ENCODE measurements at places on chromosomes 5 and 9. TPM values are rescaled to one million over a fixed set of nuclear protein-coding genes. Genes with fewer than 3 reads are reported as not detected.

DNA sequence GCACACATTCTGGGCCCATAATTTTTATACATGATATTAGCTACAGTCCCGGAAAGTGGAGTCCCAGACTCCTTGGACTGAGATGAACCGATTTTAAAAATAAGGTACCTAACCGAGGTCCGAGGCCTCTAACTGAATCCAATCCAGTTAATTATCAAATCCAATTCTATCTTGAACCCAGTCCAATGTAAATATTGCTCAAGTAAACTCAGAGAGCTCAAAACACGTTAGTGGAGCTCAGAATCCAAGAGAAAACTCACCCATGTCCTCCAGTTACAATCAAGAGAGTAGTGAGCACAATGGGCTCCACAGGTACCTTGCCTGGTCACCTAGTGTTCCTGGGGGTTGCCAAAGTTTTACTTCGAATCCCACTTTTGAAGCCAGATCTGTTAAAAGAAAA, 37.9 kb upstream of the DIRAS2 start:
- no peak for DNase-seq

GRCh38 chr5:150461231-150461630, 11.7 kb upstream of the RPS14 start:
- no peak for DNase-seq

The TEK gene
- 52.4 TPM for polyA plus RNA-seq

DNA sequence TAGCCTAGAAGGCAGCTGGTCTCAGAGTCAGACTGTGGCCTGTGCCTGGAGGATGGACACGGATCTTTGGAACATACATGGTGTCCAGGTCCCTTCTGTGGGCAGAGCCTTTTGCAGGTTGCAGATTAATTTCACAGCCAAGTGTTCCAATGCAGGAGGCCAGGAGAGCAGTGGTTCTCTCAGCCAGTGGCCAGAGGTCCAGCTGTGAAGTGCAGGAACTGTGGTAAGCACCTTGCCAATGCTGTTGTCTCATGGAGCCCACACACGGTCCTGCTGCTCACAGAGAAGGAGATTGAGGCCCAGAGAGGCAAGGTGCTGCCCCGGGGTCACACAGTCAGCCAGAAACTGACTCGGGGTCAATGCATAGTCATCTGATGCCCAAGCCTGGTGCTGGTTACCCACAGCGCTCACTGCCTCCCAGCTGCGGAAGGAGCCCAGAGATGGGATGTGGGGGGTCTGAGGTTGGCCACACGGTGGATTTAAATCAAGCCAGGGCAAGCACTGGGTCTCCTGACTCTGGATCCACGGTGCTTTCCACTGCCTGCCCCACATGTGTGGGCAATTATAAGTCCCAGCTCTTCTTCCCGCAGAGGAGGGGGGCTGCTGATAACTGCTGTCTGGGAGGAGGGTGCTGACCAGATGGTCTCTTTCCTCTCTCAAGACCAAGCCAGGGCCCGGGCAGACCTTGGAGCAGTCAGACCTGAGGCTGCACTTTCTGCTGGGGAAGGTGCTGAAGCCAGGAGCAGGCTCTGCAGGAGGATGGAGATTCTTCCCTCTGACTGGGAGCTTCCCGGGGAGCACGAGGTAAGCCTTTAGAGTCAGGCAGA, 2.8 kb downstream of the PDGFRB start:
- no peak for DNase-seq

- DNase-seq: no peak
These were observed 251.0 kb downstream of the TUSC1 start for GRCh38 chr9:25427290-25427689.

The PSMD5 gene
- polyA plus RNA-seq: 31.1 TPM

The ENG gene
- 80.0 TPM for polyA plus RNA-seq

The PCDHGA1 gene
- 0.74 TPM for polyA plus RNA-seq

The ODF2 gene
- 39.9 TPM for polyA plus RNA-seq

DNA sequence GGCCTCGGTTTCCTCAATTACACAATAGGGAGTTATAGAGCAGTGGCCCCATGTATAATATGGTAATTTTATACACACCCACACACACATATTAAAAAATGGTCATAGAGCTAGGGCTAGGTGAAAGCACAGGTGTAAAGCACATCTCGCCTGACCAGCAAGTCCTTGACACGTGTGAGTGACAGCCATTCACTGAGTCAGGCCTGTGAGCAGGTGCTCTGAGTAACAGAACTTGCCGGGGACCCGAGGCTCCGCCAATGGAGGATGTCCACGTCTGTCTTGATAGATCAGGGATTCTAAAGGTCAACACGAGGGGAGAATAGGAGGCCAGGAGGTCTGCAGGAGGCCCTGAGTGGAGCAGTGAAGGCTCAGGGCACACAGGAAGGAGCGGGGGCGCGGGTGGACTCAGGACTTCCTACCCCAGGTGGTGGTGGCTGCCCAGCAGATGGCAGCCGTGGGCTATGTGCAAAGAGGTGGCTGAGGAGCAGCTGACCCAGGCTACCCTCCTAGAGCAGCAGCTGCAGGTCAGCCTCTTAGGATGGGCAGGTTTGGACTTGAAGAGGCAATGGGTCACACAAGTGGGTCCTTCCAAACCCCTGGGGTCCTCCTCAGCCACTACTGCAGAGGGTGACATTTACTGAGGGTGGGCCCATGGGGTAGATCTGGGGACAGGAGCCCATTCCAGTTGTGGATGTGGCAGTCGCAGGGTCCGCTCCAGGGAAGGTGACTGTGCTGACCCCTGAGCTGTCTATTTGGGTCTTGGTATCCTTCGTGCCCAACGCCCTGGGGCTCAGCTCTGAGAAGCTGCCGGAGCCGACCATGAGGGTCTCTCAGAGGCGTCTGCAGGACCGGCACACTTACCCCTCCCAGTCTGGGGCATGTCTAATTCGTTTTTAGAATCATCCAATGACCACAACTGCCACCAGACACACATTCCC, 45.9 kb downstream of the PRRT1B start:
- DNase-seq: no peak

The SH3PXD2B gene
- 34.8 TPM for polyA plus RNA-seq

DNA sequence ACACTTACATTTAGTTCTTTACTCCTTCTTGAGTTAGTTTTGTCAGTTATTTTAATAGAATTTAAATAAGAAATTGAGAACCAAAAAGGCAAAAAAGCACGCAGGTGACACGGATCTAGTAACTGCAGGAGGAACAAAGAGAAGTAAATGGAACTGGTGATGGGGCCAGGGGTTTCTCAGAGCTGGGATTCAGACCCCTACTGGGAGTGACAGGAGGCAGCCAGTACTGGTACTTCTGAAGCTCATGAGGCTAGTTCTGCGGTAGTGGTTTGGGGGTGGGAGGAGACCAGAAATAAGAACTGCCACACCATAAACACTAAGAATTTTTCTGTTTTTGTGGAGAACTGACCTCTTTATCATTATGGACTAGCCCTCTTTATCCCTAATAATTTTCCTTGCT, 48.2 kb downstream of the OXCT1 start:
- DNase-seq: no peak

The ADRA1B gene
- polyA plus RNA-seq: 3.1 TPM

GRCh38 chr5:111892949-111893348, 136.0 kb upstream of the NREP start:
- no peak for DNase-seq

DNA sequence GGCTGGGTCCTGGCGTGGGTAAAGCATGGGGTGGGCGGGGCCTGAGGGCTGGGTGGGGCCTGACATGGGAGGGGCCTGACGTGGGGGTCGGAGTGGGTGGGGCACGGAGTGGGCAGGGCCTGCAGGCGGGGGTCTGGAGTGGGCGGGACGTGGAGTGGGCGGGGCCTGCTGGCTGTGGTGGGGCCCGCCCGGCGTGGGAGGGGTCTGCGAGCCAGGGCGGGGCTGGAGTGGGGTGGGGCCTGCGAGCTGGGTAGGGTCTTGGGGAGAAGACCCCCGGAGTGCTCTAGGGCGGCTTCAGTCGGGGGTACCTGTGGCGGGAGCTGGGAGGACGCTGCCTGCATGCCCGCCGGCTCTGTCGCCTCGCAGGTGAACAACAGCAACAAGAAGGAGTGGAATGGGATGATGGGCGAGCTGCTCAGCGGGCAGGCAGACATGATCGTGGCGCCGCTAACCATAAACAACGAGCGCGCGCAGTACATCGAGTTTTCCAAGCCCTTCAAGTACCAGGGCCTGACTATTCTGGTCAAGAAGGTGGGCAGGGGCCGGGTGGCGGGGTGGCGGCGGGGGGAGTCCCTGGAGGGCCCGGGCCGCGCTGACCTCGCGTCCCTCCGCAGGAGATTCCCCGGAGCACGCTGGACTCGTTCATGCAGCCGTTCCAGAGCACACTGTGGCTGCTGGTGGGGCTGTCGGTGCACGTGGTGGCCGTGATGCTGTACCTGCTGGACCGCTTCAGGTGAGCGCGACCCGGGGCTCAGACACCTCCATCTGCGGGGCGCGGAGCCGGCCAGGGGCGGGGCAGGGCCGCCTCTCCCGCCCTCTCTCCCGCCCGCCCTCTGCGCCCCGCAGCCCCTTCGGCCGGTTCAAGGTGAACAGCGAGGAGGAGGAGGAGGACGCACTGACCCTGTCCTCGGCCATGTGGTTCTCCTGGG, 8.0 kb downstream of the LRRC26 start:
- no peak for DNase-seq

DNA sequence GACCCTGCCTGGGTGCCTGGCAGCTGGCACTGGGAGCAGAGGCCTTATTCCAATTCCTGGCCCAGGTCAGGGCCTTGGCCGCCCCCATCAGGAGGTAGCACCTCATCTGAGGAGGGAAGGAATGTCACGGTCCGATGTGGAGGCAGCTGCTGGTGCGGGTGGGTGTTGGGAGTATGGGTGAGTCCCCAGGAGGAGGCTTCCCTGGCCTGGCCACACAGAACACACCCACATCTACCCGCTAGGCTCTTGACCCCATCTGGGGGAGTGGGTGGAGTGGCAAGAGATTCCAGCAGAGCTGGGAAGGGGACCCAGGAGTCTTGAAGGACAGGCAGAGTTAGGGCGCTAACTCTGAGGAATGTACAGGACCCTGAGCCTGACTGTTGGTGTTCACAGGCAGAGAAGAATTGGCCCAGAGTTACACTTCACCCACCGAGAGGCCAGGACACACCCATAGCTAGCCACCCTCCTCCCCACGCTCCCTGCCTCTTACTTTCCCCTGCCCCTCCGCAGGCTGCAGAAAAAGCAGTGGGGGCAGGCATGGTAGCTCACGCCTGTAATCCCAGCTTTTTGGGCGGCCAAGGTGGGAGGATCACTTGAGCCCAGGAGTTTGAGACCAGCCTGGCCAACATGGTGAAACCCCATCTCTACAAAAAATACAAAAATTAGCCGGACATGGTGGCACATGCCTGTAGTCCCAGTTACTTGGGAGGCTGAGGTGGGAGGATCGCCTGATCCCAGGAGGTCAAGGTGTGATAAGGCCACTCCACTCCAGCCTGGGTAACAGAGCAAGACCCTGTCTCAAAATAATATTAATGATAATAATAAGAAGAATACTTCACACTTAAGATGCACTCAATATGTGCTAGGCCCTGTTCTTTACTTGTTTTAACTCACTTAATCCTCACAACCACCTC, 6.0 kb downstream of the OLFML2A start:
- DNase-seq: no peak

- no peak for DNase-seq
These were observed 101.5 kb downstream of the TAF11L14 start for GRCh38 chr5:17735761-17736160.
